Activated CD8-positive, alpha-beta memory T cell treated with anti-CD3 and anti-CD28 coated beads for 1 hour (primary cell): ENCODE measurements at places on chromosomes 2 and 18.

DNA sequence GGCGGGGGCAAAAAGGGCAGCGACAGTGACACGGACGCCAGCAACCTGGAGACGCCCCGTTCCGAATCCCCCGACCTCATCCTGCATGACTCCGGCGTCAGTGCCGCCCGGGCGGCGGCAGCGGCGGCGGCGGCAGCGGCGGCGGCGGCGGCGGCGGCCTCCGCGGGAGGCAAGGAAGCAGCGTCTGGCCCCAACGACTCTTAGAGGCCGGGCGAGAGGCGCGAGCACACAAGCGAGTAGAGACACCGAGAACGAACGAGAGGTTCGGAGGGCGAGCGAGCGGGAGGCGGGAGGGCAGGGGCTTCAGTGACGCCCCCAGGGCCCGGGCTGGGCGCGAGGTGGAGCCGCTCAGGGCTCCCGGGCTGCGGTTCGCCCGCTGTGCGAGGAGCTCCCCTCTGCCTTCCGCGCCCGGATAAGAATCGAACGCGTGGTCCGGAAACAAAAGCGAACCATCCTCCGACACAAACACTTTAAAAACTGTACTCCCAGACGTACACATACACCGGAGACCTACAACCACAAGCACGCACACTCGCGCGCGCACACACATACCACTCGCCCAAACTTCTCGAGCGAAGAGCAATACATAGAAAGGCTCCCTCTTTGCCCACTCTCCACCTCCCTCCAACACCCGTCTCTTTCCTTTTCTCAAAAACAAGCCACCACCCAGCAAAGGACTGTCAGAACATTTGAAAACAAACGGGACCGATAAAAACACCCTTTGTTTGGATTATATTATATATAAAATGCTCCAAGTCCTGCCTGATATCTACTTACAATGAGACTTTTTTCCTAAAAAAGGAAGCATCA lies 2.8 kb downstream of the SP9 start:
- no peak for DNase-seq

DNA sequence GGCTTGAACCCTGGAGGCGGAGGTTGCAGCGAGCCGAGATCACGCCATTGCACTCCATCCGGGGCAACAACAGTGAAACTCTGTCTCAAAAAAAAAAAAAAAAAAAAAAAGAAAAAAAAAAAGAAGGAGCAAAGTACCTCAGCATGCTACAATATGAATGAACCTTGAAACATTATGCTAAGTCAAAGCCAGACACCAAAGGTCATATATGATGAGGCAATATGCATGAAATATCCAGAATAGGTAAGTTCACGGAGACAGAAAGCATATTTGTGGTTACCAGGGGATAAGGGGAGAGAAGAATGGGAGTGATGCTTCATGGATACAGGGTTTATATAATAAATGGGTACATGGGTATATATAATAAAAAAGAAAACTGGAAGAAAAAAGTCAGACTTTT lies 93.3 kb downstream of the PRELID3A start:
- no peak for DNase-seq

GRCh38 chr2:226495466-226496272 lies 304.0 kb downstream of the IRS1 start:
- no peak for DNase-seq

DNA sequence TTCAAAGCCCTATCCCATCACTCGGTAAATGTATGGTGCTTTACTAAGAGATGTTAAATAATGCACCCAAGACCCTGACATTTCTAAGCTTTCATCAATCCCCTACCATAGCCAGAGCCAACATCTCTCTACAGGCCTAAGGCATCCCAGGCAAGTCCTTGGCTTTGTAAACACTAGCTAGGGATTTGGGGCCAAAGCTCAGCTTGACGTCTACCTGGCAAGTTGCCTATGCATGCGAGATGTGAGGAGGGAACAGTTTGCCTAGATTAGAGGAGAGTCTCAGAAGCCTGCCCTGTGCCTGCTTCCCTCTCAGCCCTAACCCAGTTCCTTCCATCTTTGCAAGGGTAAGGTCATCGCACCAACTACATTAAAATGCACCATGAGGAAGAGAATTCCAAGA lies 221.5 kb upstream of the NCKAP5 start:
- DNase-seq, result no peak

GRCh38 chr18:29841631-29842030 lies 1200.9 kb downstream of the DSC3 start:
- DNase-seq, result no peak

DNA sequence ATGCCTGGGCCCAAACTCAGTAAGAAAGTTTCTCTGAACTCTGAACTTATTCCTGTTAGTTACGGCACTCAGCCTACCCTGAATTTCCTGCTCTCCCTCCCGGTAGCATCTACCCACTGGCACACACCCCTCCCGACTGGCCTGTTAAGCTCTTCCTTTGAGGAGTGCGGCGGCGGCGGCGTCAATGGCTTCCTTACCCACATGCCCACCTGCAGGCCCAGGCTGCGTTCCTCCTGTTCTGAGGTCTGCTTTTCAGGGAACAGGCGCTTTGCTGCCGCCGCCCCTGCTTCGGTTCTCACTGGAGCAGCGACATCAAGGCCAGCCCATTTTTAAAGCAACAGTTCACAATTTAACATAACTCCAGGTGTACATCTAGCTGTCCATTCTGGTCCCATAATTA lies 432.4 kb downstream of the DCDC2C start:
- DNase-seq, result no peak

DNA sequence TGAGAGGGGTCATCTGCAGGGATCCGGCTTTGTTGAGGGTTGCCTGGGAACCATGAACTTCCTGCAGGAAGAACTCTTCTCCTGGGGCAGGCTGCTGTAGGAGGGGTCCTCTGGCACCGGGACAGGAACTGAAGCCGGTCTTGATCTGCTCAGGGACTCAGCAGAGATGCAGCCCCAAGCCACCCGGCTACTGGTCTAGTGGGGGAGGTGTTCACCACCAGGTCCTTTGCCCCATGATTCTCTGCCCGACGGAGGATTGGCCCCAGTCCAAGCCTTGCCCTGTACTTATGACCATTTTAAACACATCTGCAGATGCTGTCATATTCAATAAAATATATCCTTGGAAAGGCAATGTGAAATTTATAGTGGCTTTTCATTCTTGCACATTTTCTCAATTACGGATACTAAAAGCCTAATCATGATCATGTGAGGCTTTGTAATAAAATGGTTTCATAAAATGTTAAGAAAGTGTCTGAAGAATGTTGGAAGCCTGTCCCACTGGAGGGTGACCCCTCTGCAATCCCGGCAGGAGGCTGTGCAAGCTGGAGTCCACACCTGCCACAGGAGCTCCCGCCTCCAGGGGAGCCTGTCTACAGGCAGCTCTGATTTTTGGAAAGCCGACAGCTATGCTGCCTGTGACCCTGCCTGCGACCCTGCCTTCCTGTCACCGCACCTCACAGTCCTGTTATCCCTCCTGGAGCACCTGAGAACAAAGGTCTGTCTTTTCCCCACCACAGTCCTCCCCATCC lies 98.8 kb upstream of the TAF1B start:
- no peak for DNase-seq

GRCh38 chr2:196535742-196536141 lies 103.8 kb upstream of the CCDC150 start:
- no peak for DNase-seq

- DNase-seq, result no peak
These were observed 144.3 kb upstream of the SERTAD2 start for GRCh38 chr2:64797881-64798575.

DNA sequence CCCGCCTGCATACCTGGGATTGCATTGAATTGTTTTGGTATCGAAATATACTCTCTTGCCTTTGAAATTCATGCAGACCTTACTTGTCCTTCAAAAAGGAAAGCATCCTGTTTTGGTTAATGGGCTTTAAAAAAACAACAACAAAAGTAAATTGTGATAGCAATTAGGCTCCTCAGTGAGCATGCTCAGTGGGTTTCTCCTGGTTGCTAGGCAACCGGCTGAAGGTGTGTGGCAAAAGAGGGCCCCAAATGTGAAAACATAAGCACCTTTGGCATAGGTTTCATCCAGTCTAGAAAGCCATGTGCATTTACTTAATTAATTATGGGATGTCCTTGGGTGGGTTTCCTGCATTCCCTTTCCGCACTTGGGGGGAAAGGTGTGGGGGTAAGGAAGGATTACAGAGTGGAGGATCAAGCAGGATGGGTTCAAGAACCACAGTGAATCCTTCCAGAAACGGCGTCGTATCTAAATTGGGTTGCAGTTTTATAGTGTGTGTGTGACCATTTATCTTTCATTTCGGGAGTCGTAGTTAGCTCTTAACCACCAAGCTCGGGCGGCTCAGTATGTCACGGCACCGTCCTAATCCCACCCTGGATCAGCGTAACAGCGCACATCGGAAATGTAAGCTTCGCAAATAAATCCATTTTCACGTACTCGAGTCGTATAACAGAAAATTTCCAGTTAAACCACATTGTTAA lies 274.9 kb upstream of the TCF4 start:
- DNase-seq, result no peak

- no peak for DNase-seq
These were observed 3.8 kb downstream of the PAX3 start for GRCh38 chr2:222294996-222295367.

- DNase-seq, result no peak
These were observed 194.7 kb upstream of the ERBB4 start for GRCh38 chr2:212733273-212733672.

- no peak for DNase-seq
These were observed 102.6 kb upstream of the SMIM21 start for GRCh38 chr18:75530118-75530517.

GRCh38 chr2:42659609-42660008 lies 91.2 kb downstream of the MTA3 start:
- DNase-seq, result no peak

DNA sequence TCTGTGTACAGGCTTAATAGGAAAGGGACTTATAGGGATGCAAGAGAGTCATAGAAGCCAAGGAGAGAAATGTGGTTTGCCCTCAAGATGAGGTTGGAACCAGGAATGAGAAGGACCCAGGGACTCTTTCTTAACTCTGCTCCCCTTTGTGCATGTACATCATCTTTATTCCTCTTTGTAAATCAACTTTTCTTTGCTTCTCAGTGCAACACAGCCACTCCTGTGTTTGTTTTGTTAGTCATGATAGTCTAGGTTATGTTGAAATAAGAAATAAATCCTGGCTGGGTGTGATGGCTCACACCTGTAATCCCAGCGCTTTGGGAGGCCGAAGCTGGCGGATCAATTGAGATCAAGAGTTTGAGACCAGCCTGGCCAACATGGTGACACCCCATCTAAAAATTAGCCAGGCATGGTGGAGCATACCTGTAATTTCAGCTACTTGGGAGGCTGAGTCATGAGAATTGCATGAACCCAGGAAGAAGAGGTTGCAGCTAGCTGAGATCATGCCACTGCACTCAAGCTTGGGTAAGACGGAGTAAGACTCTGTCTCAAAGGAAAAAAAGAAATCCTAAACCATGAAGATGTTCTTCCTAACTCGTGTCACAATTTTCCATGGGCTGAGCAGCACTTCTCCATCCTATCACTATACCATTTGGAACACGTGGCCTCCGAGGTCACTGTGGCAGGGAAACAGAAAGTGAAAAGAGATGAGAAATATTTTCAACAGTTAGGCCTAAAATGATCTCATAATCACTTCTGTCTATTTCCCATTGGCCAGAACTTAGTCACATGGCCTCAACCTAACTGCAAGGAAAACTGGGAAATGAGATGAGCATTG lies 73.0 kb upstream of the TMEM17 start:
- DNase-seq, result no peak

DNA sequence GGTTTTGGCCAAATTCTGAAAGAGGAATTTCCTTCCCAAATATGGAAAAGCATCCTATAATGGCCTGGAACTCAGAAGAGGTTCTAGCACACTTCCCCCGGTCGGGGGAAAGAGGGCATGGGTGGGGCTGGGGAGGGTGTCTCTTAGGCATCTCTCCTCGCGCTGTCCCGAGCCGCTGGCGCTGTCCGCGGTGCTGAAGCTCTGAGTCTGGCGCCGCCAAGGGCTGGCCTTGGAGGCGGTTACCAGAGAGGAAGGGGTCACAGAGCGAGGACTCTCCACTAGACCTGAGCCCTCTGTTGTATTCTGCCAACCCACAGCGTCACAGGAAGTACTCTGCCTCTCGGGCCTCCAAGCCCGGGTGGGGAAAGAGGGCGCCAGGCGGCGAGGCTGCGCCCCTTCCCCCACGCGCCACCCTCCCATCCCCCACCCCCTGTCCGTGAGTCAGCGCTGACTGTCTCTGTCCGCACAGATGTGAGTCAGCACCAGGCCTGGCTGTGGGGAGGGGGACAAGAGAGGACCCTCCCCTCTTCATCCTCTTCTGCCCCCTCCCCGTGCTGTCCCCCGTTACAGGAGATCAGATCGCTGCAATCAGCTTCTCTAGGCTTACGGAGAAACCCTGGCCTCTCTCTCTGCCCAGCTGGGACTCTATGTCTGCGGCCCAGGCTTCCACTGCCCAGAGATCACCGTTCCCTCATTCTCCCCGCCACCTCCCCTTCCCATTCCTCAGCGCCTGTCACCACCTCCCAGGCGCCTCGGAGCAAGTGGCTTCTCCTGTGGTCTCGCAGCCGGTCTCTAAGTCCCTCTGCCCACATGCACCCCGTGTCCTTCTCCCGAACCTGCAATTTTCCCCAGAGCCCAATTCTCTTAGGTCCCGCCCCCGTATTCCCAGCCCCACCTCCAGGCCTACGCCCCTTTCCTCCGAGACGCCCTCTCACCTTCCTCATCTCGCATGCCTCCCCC lies 779 bp downstream of the PTPRN start:
- no peak for DNase-seq

DNA sequence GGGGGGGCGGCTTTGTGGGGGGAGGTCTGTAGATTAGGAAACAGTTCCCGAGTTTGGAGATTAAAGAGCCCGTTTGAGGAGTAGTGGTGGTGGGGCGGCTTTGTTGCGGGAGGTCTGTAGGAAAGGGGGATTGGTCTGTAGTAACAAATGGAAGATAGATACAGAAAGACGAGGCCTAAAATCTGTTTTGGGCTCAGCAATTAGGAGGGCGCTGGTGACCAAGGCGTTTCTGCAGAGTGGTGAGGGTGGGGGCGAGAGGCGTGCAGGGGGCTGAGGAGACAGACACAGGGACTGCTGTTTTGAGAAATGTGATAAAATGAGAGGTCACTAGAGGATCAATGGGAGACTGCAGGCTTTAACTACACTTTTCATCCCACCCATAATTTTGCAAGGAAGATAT lies 1.6 kb upstream of the ADNP2 start:
- DNase-seq, result no peak

- no peak for DNase-seq
These were observed 87.0 kb upstream of the LRP1B start for GRCh38 chr2:142217804-142218203.

DNA sequence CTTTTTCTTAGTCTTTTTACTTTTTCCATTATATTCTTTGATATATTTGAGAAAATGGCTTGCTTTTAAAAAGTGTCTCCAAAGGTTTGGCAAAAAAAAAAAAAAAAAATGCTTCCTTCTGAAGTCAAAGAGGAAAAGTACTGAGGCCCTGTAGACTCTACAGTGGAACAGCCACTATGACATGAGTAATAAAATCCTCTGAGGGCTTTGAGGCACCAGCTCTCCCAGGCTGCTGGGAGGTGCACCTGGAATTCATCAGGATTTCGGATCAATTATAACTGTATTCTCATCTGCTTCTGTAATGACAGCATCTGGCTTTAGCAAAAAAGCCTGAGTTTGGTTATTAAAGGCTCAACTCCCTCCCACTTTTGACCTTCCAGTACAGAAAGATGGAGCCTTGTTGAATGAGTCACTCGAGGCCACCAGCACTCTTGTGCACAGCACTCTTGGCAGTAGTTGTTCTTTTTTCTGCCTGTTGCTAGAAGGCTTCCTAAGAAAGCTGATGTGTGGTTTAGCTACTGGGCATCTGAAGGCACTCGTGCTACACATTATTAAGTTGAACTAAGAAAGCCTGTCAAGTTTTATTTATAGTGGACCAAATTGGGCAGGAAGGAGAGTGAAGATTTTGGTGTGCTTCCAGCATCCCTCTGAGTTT lies 131.3 kb downstream of the PRPF40A start:
- DNase-seq, result no peak

- no peak for DNase-seq
These were observed 75.6 kb downstream of the LRP2 start for GRCh38 chr2:169286624-169287231.
